ENCODE measurements at places on chromosomes 1 and 21.

- DNase-seq: no peak
These were observed 131.5 kb upstream of the TMEM51 start for GRCh38 chr1:15022048-15022447.

- DNase-seq: no peak
These were observed 93.3 kb upstream of the WNT4 start for GRCh38 chr1:22236166-22236565.

DNA sequence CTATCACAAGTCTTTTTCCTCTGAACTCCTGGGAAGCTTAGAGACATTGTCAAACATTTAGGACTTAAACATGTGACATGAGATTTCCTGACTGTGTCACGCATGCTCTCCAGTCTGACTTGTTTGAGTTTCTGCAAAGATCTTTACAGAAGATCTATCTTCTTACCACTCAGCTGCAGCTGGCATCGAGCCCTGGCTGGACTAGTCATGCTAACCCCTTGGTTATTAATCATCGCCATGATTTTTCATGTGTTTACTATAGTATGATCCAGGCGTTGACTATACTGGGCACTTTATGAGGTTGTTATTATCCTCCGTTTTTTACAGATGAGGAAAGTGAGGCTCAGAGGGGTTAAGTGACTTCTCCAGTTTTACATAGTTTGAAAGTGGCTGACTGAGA is 18.1 kb upstream of the IRF2BP2 start:
- DNase-seq: no peak

GRCh38 chr1:22108339-22109105 is 34.4 kb downstream of the WNT4 start:
- DNase-seq: no peak

- DNase-seq: no peak
These were observed at the start of gene ESPN for GRCh38 chr1:6424619-6425593. ESPN (plus strand) TSS chr1:6424776; CDS start chr1:6424956, 180 bp downstream.

DNA sequence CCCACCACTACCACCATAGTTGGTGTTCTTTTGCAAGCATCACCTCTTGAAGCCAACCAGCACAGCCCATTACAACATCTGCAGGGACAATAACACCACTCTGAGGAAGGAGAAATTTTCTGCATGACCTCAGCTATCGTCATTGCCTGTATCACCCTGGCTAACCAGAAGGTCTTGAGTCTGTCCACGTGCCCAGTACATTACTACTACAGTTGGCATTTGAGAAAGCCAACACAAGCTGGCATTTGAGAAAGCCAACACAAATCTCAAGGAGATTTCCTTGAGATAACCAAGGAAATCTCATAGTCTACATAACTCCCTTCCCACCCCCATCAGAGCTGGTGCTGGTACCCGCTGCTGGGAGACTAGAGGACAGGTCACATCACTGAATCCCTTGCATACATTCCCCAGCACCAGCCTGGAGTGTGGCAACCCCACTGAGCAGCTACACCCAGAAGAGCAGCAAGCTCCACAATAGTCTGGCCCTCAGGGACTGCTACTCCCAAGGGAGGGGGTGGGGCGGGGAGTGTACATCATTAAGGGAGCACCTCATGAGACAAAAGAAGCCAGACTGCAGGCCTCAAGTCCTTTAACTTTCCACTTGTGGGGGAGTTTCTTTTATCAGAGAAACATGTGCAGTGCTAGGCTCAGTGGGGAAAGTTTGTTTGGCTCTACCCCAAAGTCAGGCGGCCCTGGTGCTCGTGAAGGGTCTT is 46.0 kb upstream of the GUCA2A start:
- DNase-seq: peak; percentile 12

DNA sequence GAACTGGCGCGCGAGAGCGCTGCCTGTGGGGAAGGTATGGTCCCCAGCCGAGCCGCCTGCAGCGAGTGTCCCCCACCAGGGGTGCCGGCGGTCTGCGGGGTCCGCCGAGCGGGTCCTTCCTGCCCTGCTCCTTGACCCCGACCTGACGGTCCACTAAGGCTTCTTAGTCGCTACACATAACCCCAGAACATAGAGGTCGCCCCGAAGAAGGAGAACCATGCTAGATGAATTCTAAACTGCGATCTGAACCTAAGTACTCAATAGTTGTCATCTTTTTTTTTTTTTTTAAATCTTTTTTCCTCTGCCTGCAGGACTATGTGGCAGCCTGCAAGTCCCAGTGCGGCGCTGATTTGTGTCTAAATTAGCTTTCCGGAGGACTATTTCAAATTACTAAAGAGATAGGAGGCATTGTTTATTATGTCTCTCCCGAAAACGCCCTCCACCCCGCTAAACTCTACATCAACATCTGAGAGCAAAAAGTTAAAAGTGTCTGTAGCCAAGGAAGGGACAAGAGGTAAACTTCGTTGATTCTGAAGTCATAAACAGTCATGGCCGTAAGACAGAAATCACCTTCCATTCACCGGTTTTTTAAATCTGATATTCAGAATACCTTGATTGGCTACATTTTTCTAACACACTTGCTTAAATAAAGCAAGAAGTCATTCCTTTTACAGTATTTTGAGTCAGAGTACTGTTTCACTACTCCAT is 476 bp downstream of the AXDND1 start:
- no peak for DNase-seq

- no peak for DNase-seq
These were observed 33.5 kb downstream of the XKR8 start for GRCh38 chr1:27993241-27993640.

DNA sequence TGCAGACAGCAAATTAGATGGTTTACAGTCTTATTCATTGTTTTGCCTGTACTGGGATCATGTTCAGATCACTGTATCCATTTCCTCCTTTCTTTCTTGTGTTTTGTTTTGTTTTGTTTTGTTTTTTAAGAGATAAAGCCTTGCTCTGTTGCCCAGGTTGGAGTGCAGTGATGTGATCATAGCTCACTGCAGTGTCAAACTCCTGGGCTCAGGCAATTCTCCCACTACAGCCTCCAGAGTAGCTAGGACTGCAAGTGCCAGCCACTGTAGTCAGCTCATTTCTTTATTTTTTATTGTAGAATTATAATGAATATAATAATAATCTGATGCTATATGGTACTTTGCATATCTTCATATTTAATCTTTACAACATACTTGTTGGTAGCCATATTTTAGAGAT is 403.7 kb upstream of the B3GALT2 start:
- DNase-seq: no peak

GRCh38 chr1:14910984-14911721 is 242.4 kb upstream of the TMEM51 start:
- DNase-seq: no peak

DNA sequence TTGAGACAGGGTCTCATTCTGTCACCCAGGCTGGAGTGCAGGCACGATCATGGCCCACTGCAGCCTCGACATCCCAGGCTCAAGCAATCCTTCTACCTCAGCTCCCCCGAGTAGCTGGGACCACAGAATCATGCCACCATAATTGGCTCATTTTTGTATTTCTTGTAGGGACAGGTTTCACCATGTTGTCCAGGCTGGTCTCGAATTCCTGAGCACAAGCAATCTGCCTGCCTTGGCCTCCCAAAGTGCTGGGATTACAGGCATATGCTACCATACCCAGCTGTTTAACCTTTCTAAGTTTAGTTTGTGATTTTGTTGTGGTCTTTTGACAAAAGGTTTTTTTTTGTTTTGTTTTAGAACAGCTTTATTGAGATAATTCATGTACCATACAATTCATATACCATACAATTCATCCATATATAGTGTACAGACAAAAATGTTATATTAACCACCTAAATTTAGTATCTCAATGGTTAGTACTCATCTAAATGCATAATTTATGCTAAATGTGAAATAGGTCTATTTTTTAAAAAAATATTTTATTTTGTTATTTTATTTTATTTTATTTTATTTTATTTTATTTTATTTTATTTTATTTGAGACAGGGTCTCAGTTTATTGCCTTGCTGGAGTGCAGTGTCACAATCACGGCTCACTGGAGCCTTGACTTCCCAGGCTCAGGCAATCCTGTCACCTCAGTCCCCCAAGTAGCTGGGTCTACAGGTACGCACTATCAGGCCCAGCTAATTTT is 8.9 kb downstream of the ZMPSTE24 start:
- DNase-seq: no peak

DNA sequence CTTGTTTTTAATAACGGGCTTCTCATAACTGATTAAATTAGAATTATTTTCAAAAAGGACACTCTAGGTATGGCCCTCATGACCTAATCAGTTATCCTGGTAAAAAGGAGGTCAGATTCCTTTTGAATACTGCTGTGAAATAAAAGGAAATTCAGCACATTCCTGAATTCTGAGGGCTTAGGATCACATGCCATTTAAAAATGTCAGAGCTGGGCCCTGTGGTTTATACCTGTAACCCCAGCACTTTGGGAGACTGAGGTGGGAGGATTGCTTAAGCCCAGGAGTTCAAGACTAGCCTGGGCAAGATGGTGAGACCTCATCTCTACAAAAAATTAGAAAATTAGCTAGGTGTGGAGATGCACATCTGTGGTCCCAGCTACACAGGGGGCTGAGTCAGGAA is 18.0 kb upstream of the RABGGTB start:
- no peak for DNase-seq

GRCh38 chr1:180261524-180262155 is 31.6 kb downstream of the LHX4 start:
- no peak for DNase-seq

- no peak for DNase-seq
These were observed 2.6 kb downstream of the HECTD3 start for GRCh38 chr1:45008516-45008915.

- no peak for DNase-seq
These were observed 30.6 kb upstream of the LCE5A start for GRCh38 chr1:152479792-152480595.

Measured in SW 1271 (cell line).